T-helper 1 cell (primary cell): ENCODE measurements at places on chromosomes 11 and 22.

- DNase-seq, result no peak
Measured at GRCh38 chr11:520428-521176, 13.6 kb upstream of the RNH1 start.

DNA sequence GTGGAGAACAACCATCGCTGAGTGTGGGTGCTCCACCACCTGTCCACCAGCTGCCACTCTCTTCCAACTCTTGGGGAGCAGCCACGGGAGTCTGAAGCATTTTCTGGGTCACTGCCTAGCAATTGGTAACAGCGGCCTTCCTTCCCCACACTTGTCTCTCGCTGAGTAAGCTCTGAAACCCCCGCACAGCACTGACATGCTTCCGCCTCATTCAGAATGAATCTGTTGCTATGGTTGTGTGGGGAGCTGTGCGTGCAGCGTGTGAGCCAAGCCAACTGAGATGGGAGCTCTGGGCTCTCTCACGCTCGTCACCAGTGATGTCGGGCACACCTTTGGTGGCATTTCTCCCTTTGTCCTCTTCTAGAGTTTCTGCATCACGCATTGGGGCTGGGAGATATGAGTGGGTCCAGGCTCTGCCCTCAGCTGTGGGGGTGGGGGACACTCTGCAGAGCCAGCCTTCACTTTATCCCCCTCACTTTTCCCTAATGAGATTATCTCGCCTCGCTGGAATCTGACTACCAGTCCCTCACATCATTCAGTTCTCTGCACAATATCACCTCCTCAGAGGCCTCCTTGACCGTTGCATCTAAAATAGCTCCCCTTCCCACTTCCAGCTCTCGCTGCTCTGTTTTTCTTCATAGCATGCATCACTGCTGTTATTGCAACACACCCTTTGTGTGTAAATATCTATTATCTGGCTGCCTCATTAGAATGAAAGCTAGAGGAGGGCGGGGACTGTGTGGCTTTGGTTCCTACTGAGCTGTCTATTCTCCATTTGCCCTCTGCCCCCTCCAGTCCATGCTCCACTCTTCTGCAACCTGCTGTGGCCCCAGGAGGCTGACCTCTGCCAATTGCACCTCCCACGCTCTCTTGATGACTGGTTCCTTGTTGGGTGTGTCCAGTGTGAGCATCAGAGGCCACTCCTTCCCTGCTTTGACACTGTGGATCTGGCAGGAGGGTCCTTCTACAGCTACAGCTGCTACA lies 569.9 kb upstream of the CADM1 start:
- no peak for DNase-seq

DNA sequence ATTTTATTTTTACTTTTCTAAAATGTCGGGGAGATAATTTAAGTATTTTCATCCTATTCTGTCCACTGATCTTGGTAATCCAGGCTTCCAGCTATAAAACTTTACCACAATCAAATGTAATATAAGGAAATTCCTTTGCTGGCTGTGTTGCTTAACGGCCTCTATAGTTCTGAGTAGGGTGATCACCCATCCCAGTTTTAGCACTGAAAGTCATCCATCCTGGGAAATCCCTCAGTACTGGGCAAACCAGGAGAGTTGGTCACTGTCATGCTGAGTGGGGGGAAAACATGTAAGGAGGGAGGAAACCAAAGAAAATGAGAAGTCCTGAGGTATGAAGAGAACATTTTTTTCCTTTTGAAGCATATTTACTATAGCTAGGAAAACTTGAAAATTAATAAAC lies 12.8 kb upstream of the BACE1-AS start:
- no peak for DNase-seq

DNA sequence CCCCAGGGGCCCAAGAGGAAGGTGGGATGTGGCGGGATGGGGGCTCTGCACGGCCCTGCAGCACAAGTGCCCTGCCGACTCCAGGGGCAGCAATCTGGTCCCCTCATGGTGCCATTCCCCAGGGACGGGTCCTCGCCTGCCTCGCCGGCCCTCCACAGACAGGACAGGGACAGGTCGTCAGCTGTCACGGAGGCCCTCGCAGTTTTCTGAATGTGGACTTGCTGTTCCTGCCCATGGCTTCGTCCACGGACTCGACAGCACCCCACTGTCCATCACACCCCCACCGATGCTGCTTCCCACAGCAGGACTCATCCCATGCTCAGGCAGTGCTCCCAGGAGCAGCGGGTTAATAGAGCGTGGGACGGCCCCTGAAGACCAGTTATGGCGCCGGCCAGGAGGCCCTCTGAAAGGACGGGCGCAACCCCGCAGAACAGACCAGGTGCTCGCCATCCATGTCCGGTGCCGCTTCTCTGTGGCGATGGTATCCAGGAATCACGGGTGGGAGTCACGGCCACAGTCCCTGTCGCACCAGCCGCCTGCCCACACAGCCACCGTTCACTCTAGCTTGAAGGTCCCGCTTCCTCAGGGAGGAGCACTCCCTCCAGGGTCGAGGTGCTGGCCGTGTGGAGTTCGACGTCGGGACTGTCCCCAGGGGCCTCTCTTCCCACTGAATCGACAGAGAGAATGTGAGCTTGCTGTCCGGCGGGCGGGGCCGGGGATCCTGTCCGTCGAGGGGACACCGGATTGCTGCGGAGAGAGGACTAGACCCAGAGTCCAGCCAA lies 18.5 kb upstream of the MUC2 start:
- no peak for DNase-seq
